ENCODE measurements at places on chromosomes 1 and 21. TPM values are rescaled to one million over a fixed set of nuclear protein-coding genes. Genes with fewer than 3 reads are reported as not detected.

ITLN2 gene
- total RNA-seq, result not detected

FAM151A gene
- total RNA-seq, result not detected

CCDC27 gene
- not detected for total RNA-seq

FAM131C gene
- total RNA-seq, result 3.5 TPM

CDC7 gene
- total RNA-seq, result 9.0 TPM

FCRLB gene
- total RNA-seq, result 2.7 TPM

TRABD2B gene
- 0.19 TPM for total RNA-seq

TFF2 gene
- not detected for total RNA-seq

MFSD2A gene
- total RNA-seq, result 23.6 TPM

CLCA4 gene
- total RNA-seq, result 6.5 TPM

FAM78B gene
- total RNA-seq, result not detected

KDM5B gene
- 75.8 TPM for total RNA-seq

AMPD1 gene
- not detected for total RNA-seq

BARHL2 gene
- total RNA-seq, result not detected

OR2T6 gene
- total RNA-seq, result not detected

RGS13 gene
- not detected for total RNA-seq

TRAF3IP3 gene
- not detected for total RNA-seq

GPATCH3 gene
- 21.1 TPM for total RNA-seq

UMODL1 gene
- total RNA-seq, result not detected

NUAK2 gene
- total RNA-seq, result 18.8 TPM

MYCL gene
- total RNA-seq, result 12.2 TPM

Data from airway epithelial cell (primary cell).